ENCODE measurements at places on chromosomes 4 and X.

GRCh38 chr4:11286533-11286932 lies 142.2 kb downstream of the HS3ST1 start:
- no peak for DNase-seq

DNA sequence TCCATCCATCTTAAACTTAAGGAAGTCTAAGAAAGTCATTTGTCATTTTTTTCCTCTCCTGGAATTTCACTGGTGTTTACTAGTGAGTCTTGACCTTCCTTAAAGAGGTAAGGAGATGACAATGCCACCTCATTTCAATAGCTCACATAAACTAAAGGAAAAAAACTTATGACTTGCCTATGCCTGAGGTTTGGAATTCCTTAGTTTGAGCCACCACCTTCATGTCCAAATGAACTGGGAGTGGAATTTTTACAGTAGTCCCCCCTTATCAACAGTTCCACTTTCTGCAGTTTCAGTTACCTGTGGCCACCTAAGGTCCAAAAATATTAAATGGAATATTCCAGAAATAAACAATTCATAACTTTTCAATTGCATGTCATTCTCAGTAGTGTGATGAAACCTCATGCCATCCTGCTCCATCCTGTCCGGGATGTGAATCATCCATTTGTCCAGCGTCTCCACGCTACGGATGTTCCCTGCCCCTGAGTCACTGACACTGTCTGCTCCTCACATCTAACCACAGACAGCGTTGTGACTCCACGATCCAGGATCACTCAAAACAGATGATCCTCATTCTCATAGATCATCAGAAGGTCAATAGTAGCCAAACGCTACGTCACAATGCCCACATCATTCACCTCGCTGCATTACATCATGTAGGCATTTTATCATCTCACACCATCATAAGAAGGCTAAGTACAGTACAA lies 177.4 kb downstream of the SH3KBP1 start:
- DNase-seq = no peak

DNA sequence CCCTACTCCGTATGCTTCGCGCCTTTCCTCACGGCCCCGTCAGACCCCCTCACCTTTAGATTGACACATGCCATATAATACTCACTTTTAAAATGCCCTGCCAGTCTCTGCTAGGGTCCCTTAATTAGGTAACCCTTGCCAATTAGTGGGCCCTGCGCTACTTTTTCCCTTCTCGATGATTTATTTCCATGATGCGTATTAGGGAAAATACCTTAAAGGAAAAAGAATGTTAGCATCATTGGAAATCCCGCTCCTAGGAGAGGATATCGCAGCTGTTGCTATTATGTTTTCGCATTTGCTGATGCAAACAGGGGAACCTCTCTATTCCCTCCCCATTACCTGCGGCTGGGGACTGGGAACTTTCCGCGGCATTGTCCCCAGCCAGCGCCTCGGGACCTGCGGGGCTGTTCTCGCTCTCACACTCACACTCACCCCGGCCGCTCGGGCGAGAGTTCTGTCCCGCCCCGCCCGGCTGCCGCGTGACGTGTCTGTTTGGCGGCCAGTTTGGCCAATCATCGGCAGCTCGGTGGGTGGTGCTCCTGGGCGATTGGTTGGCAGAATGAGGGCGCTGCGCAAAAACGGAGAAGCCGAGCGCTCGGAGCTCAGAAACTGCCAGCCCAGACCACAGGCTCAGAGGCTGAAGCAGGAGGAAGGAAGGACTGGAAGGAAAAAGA lies at the start of gene PCDH10:
TSS of gene PCDH10 (plus strand) at position 605 of the 674 bp plus-strand sequence. CDS start 847 bp downstream, outside the sequence.
- DNase-seq = no peak

DNA sequence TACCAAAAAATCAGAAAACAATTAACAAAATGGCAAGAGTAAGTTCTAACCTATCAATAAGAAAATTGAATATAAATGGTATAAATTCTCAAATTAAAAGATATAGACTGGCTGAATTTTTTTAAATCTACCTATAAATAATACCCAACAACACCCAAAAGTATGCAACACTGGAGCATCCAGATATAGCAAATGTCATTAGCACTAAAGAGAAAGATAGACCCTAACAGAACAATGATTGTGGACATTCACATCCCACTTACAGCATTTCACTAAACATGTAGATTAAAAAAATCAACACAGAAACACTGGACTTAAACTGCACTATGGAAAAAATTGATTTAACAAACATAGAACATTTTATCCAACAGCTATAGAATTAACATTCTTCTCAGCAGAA lies 673.0 kb upstream of the GRID2 start:
- DNase-seq = no peak

GRCh38 chr4:33349376-33349775 lies 2629.2 kb downstream of the PCDH7 start:
- no peak for DNase-seq

DNA sequence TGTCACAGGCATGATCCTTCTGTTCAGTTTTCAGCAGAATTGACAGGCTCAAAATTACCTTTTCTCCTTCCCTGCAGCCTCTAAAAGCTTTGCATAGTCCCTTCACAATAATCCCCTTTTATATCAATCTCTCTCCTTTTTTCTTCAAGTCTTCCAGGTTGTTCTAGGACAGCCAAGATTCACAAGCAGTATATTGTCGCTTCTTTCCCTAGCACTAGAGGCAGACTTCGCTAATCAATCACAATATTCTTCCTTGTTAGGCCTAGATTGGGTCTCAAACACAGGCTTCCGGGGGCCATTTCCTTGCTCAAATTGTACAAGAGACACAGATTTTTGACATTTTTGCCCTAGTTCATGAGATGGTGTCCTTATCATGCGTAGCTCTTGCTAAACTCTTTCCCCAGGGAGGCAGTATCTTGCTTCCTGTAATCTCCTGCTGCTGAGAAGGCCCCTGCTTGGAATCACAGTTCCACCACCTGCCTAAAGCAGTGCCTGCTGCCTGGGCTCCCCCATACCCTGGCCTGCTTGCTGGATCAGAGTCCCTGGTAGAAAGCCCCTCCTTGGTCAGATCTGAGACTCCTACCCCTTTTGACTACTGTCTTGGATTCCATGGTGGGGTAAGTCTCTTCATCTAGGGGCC lies 57.3 kb downstream of the DMP1 start:
- DNase-seq = no peak

DNA sequence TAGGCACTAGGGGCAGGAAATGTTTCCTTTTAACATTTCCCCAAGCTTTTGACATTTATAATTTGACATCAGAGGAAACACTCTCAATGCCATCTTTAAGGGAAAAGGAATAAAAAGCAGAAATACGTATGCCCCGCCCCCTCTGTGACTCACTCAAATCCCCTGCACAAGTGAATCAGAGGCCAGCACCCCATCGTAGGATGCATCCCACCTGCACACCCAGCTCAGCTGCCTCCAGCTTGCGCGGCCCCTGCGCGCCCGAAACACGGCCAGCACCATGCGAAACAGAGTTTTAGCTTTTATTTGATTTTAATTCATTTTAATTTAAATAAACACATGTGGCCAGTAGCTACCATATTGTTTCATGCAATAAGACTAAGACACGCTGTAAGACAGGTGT lies 29.5 kb downstream of the ABLIM2 start:
- DNase-seq = no peak

DNA sequence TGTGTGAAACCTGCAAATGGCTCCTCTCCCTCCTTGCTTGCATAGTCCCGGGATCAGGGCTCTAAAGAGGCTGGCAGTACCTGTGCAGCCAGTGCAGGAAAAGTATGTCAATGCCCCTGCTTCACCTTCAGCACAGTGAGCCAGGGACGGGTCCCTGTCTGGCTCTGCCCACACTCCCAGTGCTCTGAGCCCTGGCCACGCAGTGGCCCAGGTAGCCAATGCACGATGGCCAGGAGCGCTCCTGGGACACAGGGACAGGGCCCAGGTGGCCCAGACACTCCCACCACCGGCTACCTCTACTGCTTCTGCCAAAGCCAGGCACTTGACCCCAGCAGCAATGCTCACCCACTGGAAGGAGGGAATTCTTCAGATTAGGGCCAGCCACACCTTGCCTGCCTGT lies 68.0 kb upstream of the MAGEA10 start:
- no peak for DNase-seq

DNA sequence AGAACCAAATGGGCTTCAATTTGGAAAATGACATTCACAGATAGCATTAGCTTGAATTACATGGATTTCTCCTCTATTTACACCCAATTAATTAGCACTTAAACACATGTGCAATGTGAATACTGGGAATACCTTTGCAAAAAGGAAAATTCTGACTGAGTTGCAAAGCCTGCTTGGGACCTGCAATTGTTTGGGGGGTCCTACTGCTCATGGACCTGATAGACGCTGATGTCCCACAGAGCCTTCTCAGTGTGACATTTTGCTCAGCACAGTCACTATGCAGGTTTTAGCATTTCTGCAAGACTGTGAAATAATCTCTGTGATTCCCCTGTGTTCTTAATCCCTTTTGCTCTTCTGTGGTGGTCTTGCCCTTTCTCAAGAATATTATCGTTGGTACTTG lies 101.2 kb upstream of the PGRMC2 start:
- DNase-seq = no peak

DNA sequence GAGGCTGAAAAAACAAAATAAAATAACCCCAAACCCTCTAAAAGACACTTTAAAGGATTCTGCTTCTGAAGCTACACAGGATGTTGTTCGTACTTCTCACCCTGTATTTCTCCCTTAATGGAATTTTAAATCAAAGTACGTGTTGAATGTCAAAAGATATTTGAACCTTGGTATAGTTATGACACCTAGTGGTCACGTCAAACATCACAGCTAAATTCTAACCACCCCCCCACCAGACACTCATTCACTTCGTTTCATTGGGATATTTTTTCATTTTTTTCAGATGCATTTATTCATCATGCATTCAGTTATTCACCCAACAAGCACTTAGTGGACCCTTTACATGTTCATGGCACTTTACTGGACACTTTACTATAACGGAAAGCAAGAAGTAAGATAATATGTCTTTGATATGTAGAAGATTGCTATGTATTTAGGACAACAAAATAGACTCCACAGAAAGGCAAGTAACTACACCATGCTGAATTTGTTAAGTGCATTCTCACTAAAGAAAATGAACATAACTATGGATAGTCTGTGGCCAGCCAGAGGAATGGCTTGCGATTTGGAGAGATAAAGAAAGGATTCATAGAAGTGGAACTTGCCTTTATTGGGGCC lies 62.5 kb upstream of the GPR174 start:
- no peak for DNase-seq

DNA sequence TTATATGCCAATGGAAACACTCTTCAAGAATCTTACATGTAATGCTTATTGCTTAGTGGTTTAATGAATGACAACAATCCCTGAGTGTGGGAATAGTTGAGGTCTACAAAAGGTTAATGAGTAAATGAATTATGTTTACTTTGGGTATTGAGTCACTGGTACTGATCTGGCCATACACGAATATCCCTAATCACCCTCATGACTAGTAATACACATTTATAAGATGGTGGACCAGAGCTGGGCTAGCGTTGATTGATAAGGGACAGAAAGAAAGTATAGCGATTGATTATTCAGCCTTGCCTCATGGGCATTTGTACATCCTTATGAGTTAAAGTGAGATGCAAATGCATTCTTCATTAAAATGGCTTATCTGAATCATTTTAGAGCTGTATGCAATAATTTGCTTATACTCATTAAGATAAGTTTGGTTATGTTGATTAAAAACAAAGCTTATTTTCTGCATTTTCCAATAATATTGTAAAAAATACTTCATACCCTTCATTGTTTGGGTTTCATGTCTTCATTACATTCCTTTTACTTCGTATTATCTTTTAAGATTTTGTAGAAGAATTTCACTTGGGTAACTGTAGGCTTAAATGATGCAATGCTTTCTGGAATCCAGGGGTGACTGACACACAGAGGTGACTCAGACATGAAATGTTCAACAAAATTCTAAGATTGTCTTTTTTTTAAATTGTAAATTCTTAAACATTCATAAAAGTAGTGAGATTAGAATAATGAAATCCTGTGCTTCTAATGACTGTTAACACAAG lies 47.4 kb downstream of the FGF2 start:
- DNase-seq = no peak
